ENCODE measurements at places on chromosomes 3 and 15. TPM values are rescaled to one million over a fixed set of nuclear protein-coding genes. Genes with fewer than 3 reads are reported as not detected.

GRCh38 chr3:136818191-136818768, 646 bp upstream of the SLC35G2 start:
- DNase-seq: peak; percentile 36

GRCh38 chr15:100780208-100780800, 99.3 kb upstream of the ALDH1A3 start:
- DNase-seq: no peak

- no peak for DNase-seq
Observed at GRCh38 chr15:60945196-60945595, 283.9 kb downstream of the RORA start.

GRCh38 chr15:79635149-79635771, 203.1 kb downstream of the MINAR1 start:
- DNase-seq: no peak

GRCh38 chr3:189554868-189555557, 76.2 kb upstream of the TP63 start:
- no peak for DNase-seq

DNA sequence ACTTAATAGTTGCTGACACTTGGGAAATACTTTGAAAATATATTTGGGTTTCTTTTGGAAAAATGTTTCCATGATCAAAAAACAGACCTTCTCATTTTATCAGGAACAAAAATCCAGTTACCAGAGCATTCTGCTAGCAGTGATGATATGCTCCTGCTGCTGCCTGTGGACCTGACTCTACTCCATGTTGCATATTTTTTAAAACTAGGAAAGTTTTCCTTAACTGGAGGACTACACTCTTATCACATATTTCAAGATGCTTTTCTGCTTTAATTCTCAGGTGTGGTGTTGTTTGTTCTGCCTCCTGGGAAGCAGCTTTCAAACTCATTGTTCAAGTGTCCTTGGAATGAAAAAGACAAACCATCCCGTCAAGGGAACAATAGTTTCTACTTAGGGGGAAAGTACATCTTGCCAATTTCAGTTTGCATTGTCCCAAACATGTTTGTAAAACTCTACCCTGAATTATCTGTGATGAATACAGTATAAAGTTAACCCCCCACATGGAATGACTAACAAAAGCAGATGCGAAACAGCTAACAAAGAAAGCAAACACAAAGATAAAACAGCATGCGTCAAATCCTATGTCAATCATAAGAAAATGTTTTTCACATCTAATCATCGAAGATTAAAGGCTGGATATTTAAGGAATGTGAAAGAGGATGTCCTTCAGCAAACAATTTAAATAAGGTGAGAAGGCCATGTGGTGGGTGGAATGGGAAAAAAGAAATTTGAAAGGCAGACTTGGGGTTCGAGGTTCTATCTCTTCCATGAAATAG, 40.1 kb upstream of the PSMD6 start:
- DNase-seq: no peak

DNA sequence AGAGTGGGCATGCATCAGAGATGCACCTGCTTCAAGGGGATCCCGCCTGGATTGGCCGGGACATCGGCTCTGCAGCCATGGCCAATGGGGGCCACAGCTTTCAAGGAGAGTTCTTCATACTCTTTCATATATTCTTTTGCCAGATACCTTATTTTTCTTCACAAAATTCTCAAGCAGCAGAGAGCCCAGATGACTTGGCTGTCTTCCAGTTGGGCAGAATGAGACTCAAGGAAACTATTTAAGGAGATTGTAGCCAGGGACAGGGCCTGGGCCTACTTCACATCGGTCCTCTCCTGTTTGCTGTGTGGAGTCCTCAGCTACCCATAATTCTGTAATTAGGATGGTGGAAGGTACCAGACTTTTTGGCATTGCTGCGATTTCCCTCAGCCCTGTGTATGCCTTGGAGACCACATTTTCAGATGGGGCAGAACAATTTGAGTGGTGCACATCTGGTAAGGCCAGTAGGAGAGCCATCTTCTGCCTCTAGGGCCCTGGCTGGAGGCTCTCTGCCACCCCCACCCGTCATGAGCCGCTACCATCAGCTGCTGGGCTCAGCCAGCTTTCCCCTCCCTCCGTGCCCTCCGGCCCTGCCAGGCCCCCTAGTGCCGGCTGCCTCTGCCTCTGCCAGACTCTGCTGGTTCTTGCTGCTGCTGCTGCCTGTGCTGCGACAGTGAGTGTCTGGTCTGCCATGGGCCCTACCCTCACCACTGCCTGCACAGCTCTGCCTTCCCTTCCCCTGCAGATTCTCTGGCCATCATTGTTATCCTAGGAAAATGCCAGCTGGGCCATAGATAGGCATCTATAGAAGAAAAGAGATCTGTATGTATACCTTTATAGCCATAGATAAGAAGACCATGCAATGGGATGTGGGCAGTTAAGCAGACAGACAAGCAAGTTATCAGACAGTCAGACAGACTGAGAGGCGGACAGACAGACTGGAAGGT, 6.7 kb downstream of the PLIN1 start:
- no peak for DNase-seq

DNA sequence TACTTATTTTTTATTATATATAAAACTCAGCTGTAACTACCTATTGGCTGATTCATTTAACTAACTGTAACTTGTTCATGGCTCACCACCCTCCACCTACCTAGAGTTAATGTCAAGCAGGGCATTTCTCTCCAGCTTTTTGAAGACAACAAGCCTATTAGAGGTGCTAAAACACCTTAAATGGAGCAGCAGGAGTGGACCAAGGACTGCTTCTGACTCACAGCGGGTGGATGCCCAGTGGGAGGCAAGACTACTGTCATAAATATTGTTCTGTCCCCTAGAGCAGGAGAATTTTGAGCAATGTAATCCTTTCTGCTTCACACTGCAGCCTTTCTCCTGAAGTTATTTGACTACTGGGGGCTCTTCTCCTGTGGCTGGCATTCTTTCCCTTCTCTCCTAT, 146.9 kb downstream of the CLSTN2 start:
- DNase-seq: no peak

DNA sequence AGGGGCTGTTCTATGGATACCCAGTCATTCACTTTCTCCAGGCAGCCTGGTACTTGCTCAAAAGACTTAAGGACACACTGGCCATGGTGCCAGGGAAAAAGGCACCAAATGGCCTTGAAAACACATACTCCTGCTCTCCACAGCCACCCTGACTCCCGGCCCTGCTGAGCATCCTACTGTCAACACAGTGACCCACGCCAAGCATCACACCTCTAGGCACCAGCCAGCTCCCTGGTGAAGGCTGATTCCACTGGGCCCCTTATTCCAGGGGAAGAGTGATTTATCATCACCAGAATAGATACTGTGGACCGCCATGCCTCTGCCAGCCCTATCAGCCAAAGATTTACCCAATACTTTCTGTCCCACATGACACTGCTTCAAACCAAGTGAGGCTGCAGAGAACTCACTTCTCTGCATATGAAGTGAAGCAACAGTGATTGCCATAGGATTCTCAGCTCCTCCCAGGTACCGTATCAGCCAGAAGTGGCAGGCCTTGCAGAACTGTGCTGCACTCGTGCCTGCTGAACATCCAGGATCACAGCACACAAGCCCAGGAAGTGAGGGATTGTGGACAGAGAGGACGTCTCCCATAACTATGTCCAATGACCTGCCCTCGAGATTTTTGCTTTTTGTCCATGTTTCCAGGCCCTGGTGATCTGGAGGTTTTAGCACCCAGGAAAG, 63.7 kb downstream of the WHAMM start:
- no peak for DNase-seq

Gene LRRN1
- total RNA-seq: 0.19 TPM

DNA sequence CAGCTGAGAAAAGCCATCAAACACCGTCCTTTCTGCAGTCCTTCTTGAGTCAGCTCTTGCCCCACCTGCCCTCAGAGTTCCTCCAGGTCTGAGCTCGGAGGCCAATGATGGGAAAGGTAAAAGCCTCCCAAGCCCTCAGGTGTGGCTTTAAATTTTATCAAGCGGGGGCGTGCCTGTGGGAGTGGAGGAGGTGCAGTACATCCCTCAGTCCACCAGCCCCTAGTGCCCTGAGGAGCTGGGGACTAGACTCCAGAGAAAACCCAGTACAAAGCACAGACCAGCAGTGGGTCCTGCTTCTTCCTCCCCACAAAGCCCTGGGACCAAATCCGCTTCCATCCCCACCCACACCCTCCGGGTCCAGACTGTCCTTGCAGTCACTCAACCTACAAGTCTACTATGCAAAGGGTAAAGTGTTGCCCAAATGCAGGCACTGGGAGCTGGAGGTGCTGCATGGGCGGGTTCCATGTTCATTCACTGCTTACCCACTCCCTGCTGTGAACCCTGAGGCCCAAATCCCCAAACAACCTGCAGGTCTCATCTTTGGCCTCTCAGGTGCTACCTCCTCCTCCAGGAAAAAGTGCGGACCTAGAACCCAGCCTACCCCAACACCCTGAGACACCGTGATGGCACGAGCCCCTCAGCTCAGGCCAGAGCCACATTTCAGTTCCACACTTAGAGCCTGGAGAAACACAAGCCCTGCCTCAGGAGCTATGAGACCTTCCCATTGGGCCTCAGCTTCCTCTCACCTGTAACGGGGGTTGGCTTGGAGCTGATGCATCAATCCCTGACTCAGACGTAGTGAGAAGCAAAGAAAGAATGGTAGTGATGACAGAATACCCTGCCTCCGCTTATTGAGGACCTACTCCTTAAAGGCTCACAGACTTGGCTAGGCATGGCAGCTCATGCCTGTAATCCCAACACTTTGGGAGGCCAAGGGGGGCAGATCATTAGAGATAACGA, 2.4 kb downstream of the PFKFB4 start:
- DNase-seq: no peak

DNA sequence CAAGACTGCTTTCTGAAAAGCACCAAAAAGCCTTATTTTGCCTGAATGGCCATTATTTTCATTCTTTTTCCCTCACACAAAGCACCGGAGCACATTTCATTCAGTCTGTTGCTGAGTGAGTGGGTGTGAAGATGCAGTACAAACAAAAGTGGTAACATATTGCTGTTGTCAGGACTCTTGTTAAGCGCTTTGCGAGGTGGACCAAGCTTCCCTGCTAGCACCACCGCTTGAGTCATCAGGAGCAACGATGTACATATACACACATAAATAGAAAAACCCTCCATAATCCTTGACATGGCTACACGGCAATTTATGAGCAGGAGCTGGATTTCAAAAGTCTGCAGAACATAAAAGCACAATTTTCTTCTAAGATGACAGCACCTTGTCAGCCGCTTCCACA, 372.0 kb upstream of the ICE2 start:
- no peak for DNase-seq

DNA sequence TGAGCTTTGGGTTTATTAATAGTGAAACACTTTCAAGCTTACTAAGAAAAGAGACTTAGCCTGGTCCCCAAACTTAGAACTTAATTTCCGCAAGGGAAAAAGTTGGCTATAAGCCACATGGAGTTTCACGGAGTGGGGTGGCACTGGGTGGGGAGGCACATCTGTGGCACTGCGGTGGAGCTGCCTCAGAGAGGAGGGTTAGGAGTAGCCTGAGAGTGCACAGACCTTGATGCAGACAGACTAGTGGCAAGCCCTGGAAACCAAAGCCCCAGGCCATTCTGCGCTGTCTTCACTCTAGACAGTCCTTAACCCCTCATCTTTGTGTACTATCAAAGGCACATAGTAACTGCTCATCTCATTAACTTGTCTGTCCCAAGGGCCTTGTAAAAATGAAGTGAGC, 22.0 kb downstream of the CXCR6 start:
- no peak for DNase-seq

DNA sequence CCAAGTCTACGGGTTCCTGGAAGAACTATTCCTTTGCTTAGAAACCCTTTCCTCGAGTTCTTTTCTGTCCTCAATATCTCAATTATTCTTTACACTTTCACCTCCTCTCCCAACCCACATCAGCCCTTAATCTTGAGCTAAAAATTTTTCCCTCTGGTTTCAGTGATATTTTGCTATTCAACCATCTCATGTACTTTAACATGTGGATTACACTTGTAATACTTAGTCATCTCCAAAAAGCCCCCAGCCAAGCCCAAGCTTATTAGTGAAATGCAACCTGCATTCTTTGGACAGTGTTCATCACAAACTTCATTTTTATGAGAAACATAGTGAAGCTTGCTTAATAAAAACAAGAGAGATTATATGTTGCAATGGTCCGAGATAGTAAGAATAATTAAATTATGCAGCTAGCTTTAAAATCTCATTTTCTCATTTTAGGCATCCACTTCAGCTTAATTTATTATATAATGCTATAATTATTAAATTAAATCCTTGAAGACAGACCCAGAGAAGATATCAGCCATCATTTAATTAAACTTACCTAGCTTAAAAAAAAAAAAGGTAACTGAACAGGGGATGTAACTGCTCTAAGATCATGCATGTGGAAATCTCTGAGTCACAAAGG, 534.5 kb upstream of the TBL1XR1 start:
- DNase-seq: no peak

Gene CFAP20DC
- total RNA-seq: 0.20 TPM

DNA sequence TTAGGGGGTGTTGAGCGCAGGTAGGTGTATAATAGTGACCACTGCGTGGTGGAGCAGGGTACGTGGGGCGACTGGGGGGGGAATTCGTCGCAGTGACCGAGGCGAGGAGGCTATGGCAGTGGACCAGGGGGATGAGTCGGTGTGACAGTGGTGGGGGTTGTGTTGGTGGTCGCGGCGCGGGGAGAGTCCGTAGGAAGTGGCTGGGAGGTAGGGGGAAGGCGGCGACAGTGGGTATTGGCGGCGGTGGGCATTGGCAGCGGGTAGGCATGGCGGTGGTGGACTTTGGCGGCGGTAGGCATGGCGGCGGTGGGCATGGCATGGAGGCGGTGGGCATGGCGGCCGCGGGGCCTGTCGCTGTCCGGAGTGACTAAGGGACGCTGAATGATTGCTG, 739 bp downstream of the SNRPN start:
- DNase-seq: peak; percentile 4

GRCh38 chr3:18417904-18418572, 7.1 kb downstream of the SATB1 start:
- no peak for DNase-seq

- no peak for DNase-seq
Observed at GRCh38 chr15:71424765-71425164, 309.5 kb downstream of the THSD4 start.

Gene MCF2L2
- 0.58 TPM for total RNA-seq

GRCh38 chr3:42079701-42080452, 11.3 kb upstream of the TRAK1 start:
- no peak for DNase-seq

Gene DNASE1L3
- total RNA-seq: not detected

DNA sequence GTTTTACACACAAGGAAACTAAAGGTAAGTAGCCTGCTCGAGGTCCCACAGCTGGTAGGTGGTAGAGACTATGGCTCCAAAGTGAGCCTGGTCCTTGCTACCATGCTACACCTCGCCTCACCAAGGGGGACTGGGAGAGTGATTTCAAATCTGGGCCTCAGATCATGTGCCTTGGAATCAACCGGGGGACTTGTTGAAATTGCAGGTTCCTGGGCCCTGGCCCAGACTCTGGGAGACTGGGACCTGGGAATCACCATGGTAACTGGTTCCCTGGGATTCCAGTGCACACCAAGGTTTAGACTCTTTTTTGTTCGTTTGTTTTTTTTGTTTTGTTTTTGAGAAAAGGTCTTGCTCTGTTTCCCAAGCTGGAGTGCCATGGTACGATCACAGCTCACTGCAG, 21.1 kb downstream of the DNASE1L3 start:
- DNase-seq: no peak

- no peak for DNase-seq
Observed at GRCh38 chr3:155388417-155388816, 94.9 kb upstream of the STRIT1 start.
